ENCODE measurements at places on chromosomes 13 and 19. TPM values are rescaled to one million over a fixed set of nuclear protein-coding genes. Genes with fewer than 3 reads are reported as not detected.

CHMP2A gene
- total RNA-seq = 105 TPM

TIMM50 gene
- 75.6 TPM for total RNA-seq

ETV2 gene
- not detected for total RNA-seq

APC2 gene
- total RNA-seq = not detected

Measured in NCI-H460 (cell line).